ENCODE measurements at places on chromosomes 4 and X.

DNA sequence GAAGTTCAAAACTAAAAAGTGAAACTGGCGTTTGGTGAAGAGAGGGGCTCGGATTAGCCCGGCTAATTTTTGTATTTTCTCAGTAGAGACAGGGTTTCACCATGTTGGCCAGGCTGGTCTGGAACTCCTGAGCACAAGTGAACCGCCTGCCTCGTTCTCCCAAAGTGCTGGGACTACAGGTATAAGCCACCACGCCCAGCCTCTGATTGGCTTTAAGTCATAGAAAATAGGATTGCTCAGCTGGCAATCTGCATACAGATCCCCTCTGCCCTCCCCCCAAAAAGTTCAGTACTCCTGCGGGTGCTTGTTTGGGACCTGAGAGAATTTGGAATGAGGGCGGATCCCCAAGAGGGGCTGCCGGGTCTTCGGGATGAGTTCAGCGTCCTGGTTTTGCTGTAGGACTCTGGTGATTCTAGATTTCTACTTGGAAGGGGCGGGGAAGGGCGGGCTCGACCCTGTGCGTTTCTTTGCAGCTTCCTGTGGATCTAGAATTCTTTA lies 537 bp upstream of the PRKX start:
- DNase-seq, result no peak

DNA sequence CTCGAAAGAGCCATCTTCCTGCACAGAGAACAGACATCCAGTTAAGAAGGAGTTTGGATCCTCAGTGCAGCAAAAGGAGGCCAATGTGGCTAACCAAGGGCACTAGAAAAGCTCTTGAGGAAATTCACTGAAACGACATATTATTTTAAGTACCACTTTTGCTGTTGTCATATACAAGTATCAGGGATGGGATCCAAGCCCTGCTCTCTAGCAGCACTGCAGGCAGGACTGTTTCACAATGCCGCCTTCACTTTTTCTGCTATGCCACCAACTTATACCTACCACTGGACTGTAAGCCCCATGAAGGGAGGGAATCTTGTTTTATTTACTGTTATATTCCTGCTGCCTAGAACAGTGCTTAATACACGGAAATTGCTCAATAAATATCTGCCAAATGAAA lies 299.0 kb downstream of the NR3C2 start:
- no peak for DNase-seq

DNA sequence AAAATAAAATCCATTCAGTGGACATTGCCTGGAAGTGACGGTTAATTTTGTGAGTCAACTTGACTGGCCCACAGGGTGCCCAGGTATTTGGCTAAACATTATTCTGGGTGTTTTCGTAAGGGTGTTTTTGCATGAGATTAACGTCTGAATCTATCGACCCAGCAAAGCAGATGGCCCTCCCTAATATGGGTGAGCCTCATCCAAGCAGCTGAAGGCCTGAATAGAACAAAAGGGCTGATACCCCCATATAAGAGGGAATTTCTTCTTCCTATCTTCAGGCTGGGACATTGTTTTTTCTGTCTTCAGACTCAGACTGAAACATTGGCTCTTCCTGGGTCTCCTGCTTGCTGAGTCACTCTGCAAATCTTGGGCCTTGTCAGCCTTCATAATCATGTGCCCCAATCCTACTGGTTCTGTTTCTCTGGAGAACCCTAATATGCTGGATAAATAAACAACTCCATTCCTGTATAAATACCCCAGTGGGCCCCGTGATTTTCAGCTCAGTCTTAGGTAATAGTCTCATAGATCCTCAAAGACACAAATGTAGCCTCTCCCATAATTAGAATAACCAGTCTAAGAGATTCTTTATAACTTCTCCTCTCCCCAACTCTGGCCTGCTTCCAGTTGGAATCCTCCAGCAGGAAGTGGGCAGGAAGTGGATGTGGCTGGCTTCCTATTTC lies 33.1 kb upstream of the DDX3X start:
- no peak for DNase-seq

- DNase-seq, result peak; percentile 26
These were observed 142.1 kb downstream of the APBB2 start for GRCh38 chr4:41072021-41072777.

DNA sequence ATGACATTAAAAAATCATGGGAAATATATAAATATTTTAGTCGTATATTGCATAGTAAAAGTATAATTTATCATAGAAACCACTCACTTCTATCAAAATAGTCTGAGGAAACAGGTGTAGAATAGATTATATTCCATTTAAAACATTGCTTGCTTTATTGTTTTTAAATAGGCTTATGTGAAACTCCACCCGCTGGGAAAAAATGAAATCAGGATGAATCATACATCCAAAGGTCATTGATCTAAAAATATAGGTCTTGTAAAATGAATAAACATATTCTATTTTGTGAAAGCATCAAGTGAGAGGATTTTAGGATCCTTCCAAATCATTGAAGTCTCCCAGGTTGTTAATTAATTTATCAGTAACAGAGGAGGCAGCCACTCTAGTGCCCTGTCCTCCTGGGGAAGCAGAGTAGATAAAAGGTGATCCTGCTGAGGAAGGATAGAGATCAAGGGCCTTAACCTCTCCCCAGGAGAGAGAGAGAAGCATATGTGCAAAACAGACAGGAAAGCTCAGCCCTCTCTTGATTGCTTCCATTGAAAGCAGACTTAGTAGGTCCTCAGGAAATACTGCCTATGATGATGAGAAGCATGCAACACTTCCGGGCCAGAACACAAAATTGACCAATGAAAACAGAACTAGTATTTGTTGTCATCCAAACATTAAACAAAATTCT lies 96.8 kb upstream of the MAP9 start:
- no peak for DNase-seq

DNA sequence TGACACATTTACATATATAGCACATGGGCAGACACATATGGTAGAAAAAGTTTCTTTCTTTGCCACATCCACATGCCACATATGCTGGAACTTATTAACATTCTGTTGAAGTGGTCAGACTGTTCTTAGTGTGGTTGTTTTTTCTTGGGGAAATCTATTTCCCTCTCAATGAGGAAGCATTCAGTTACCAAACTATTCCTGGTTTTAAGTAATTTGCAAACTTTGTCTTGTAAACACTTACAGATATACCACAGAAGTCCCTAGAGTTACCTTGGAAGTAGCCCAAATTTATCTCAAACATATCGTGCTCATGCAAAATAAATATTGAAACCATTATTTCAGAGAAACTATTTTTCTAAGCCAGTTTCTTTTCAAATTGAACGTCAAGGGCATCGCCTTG lies 625.5 kb upstream of the INTU start:
- DNase-seq, result no peak

DNA sequence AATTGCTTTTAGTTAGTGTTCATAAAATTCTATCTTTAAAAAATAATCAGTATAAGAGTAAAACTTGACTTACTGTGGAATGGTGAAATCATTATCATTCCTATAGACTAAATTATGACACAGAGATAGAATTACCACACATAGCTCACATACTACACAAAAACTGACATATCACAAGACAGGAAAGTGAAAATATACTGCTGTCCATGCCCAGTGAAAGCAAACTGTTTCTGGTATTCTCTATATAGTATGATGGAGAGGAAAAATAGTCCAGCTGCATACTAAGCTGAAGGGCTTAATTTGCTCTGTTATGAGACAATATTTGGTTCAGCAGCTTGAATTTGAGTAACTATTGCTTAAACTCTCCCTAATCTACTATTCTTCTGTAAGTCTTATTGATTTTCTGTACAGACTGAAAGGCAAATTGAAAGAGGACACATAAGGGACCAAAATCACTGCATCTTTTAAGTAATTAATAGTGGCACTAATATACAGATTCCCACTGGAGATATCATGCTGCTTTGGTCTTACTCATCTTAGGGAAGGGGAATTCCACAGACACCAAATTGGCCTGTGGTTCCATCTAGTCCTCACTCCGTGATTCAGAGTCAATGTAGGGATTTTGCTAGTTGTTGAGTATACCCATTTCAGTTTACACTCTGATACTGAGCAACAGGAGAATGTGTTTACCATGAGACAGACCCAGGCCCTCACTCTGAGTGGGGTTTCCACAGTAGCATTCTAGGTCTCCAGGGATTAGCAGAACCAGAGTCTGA lies 47.4 kb upstream of the AGA start:
- no peak for DNase-seq

GRCh38 chr4:65738134-65738533 lies 67.8 kb upstream of the EPHA5 start:
- no peak for DNase-seq

GRCh38 chr4:181825564-181825963 lies 417.6 kb upstream of the TENM3 start:
- no peak for DNase-seq

GRCh38 chr4:147799986-147800555 lies 68.2 kb downstream of the ARHGAP10 start:
- DNase-seq, result peak; percentile 62

- DNase-seq, result peak; percentile 46
These were observed 27.3 kb downstream of the PRDX4 start for GRCh38 chrX:23694606-23695005.

DNA sequence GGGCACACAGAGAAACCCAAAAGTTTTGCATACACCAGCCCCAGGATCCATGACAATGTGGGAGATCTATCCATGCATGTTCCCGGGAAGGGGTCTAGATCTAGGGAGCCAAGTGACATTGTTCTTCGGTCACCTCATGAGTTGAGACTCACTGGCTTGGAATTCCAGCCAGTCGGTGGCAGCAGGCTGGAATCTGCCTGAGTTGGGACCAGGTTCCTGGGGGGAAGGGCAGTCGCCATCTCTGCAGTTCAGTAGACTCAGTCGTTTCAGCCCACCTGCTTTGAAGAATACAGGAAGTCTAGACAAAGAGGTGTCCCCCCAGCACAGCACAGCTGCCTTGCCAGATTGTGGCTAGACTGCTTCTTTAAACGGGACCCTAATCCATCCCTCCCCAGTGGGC lies 46.0 kb upstream of the PBDC1 start:
- no peak for DNase-seq

GRCh38 chrX:130300010-130300282 lies 31.2 kb upstream of the ZNF280C start:
- no peak for DNase-seq

GRCh38 chr4:83268491-83268890 lies 16.1 kb downstream of the COQ2 start:
- no peak for DNase-seq

- no peak for DNase-seq
These were observed 26.7 kb upstream of the RBM47 start for GRCh38 chr4:40656201-40656863.

GRCh38 chr4:29046186-29046585 lies 1674.0 kb upstream of the PCDH7 start:
- DNase-seq, result no peak

GRCh38 chrX:116246261-116246660 lies 75.7 kb downstream of the AGTR2 start:
- DNase-seq, result no peak

- no peak for DNase-seq
These were observed 76.2 kb upstream of the TEX13D start for GRCh38 chrX:124256216-124256615.

DNA sequence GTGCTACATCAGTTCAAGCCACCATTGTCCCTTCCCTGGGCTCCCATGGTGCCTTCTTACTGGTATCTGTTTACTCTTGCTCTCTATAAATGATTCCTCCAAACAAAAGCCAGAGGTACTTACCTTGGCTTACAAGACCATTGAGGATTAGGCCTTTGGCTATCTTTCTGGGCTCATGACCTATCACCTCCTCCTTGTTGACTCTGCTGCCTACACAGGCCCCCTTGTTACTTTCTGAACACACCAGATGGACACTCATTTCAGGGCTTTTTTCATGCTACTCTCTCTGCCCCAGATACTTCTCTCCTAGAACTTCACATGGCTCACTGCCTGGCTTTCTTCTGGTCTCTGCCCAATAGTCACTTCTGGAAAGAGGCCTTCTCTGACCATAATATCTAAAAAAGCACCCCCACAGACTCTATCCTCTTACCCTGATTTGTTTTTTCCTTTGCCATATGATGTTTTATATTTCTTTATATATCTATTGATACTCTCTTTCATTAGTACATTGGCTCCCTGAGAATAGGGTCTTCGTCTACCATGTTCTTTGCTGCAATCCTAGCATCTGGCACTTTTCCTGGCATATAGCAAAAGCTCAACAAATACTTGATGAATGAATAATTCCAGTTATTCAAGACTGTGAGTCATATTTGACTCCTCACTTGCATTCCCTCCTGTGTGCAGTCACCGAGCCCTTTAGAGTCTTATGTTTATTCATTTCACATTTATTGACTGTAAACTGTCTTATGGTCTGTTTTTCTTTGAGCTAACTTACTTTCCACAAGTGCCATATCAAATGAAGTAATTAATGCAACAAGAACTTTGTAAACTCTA lies 27.1 kb upstream of the TAPT1 start:
- peak; percentile 34 for DNase-seq

DNA sequence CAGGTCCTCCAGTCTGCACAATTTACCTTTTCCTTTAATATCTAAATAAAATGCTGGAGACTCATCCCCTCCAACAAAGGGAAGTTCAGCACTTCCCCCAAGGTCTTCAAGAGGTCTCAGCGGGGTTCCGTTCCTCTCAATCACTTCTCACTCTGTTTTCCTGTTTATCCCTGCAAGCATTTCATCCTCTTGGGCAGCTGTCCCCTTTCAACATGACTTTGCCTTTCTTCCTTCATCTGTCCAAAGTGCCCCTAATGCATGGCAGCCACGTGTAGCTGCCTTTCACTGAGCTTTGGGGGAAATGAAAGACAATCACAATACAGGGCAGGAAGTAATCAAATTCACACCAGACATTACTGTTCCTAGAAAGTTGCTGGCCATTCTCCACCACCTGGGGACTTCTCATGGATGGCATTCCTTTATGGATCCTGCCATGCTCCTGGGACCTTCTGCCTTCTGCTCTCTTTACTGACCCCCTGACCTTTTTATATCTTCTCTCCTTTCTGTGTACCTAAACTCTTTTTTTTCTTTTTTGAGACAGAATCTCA lies 79.7 kb upstream of the USP9X start:
- DNase-seq, result no peak

- no peak for DNase-seq
These were observed 156.3 kb upstream of the RAI2 start for GRCh38 chrX:18017411-18017810.

DNA sequence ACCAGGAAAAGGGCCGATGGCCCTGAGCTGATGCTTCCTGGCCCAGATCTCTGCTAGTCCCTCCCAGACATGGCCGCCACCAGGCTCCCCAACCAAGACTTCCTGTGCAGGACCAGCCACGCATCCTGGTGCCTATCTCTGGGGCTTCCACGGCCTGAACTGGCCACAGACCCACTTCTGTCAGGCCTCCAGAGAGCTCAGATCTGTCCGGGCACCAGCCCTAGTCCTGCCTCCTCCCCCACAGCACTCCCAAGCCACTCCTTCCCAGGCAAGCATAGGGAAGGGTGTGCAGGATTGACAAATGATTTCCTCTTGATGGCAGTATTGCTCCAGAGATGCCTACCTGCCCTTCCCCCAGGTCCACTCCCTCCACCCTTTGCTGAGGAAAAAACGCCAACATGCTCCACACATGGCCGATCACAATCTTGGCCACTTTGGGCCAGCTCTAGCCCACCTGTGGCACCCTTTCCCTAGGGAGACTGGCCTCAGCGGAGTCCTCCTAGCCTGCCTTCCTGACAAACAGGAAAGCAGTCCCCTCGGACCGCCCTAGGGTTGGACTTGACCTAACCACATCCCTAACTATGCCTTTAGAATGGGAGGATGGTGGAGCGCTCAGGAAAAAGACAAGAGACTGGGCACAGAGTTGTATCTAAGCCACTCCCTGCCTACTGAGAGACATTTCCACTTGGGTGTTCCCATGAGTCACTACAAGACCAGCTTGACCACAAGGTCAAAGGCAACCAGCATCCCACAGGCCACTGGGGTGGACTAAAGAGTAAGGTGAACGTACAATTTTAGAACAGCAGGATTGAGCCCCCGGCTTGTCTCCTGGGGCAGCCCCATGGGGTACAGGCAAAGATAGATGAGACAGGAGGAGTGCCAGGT lies 277.5 kb upstream of the AGTR2 start:
- peak; percentile 23 for DNase-seq

Measured in H4 (cell line).